Skeletal muscle cell (primary cell): ENCODE measurements at places on chromosomes 13 and 19.

DNA sequence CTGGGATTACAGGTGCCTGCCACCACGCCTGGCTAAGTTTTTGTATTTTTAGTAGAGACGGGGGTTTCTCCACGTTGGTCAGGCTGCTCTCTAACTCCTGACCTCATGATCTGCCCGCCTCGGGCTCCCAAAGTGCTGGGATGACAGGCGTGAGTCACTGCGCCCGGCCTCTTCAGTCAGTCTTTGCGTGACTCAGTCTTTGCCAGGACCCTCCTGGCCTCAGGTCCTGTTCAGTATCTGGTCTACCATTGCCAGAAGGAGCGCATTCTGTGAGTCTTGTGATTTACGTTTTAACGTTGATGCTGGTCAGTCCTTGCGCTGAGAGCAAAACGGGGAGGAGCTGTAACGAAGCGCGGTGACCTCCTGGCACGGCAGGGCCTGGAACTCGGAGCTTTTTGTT, 7.6 kb upstream of the HMG20B start:
- DNase-seq = no peak

GRCh38 chr13:48411147-48411794, 1.6 kb downstream of the LPAR6 start:
- no peak for DNase-seq

- no peak for DNase-seq
Measured at GRCh38 chr19:47161876-47162489, 31.3 kb downstream of the SAE1 start.

GRCh38 chr19:38506723-38507550, 73.4 kb downstream of the RYR1 start:
- DNase-seq = no peak

DNA sequence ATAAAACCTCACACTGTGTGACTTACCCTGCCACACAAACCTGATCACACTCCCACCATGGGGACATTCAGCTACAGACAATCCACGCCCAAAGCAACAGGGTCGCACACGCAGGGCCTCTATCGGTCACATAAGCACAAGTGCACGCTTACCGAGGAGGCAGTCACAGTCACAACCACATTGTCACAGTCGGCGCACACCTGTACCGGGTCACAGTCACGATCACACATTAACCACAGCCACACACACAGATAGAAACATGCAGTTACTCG, 579 bp downstream of the ZNF566 start:
- no peak for DNase-seq

GRCh38 chr19:58536852-58537798, 6.7 kb upstream of the TRIM28 start:
- DNase-seq = no peak

- DNase-seq = no peak
Measured at GRCh38 chr13:73138638-73139491, 80.1 kb downstream of the KLF5 start.

- peak; percentile 57 for DNase-seq
Measured at GRCh38 chr13:65461590-65461989, 1768.5 kb downstream of the PCDH9 start.

DNA sequence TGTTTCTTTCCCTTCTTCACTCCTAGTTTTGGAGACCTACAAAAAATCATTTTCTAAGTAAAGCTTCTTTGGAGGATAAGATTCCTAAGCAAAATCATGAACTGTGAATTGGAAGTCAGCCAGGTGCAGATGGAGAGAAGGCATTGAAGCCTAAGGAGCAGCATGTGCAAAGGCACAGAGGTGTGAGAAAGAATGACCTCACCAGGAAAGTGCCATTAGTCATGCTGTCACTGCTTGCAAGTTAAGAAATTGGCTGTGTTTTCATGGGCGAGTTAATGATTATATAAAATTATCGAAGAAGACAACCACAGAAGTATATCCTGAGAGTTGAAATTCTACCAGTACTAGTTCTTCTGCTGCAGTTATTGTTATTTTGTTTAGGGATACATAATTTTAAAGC, 80.3 kb upstream of the KLHL1 start:
- DNase-seq = no peak

DNA sequence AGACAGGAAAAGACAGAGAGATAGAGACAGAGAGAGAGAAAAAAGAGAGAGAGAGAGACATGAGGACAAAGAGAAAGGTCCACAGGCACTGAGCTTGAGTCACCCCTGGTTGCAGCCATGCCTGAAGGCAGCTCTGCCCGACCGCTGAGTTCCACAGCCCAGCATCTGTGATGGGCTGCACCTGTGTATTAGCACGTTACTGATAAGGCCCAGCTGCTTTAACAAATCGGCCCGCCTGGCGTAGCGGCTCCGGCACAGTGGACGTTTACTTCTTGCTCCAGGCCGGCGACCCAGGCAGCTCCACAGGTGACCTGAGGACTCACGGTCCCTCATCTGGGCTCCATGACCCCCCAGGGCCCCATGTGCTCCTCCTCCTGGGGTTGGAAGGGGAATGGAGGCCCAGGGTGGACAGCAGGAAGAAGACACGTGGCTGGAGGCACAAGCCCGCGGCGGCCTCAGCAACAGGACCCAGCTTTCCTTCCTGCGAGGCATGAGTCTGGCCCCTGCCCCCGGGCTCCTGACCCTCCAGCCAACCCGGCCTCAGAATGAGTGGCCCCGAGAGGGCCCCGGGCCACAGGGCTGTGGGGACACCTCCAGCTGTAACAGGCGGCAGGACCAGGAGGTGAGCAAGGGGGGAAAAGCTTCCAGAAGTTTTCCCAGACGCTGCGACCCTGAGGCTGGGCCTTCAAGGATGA, 3.9 kb upstream of the CSNK1G2 start:
- no peak for DNase-seq

DNA sequence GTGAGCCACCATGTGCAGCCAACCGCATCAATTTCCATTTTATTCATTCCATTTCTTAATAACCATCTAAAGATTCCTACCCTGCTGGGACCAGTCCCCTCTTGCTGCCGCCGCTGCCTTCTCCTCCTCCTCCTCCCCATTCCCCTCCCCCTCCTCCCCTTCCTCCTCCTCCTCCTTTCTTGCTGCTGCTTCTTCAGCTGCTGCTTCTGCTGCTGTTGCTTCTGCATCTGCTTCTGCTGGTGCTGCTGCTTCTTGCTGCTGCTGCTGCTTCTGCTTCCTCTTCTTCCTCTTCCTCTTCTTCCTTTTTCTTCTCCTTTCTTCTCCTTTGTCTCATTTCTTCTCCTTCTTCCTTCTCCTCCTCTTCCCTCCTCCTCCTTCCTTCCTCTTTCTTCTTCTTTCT, 20.0 kb upstream of the SPRYD7 start:
- DNase-seq = no peak

GRCh38 chr13:44306371-44307192, 67.0 kb upstream of the SERP2 start:
- peak; percentile 97 for DNase-seq

DNA sequence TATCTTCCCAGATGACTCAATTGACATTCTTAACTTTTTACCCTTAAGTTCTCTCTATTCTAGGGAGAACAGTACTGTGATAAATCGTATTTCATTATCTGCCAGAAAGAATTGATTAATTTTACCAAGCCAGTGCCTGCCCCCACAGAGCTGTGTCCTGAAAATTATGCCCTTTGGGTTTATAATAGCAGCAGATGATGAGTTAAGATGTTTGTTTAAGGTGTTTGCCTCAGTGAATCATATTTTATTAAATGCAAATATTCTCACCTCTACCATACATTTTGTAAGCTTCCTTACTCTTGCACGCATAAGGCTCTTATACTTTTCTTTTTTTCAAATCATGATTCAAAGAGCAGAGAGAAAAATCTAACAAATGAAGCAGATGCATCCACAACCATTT, 318.6 kb downstream of the DCT start:
- DNase-seq = no peak

DNA sequence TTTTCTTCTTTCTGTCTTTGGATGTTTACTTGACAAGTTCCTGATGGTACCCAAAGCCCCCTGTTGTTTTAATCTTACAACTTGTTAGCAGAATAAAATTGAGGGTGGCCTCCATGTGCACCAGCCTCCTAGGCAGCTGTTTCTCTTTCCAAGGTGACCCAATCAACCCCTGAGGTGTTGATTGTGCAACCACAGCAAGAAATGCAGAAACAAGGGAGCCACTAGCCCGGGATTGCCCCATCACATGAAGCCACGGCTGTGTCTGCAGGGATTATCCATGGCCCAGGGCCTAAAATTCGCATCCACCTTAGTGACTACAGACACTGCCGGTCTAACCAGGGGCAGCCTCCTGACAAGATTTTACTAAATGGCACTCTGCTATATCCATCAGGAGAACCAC, 14.4 kb downstream of the CEACAM4 start:
- no peak for DNase-seq

DNA sequence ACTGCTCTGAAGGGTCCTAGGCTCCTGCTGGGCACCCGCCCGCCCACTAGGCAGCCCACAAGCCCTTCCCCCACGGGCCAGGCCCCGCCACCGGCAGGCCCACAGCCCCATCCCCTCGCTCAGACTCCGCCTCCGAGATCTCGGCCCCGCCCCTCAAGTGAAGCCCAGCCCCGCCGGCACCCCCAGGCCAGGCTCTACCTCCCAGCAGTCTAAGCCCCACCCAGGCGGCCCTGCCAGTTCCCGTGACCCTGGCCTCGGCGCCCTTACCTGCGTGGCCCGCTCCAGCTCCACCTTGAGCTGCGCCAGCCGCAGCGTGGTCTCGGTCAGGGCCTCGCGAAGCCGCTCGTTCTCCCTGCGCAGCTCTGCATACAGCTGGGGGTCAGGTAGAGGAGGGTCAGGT, 16.3 kb downstream of the EPS8L1 start:
- no peak for DNase-seq

- no peak for DNase-seq
Measured at GRCh38 chr19:6059988-6060599, 50.2 kb downstream of the RFX2 start.

DNA sequence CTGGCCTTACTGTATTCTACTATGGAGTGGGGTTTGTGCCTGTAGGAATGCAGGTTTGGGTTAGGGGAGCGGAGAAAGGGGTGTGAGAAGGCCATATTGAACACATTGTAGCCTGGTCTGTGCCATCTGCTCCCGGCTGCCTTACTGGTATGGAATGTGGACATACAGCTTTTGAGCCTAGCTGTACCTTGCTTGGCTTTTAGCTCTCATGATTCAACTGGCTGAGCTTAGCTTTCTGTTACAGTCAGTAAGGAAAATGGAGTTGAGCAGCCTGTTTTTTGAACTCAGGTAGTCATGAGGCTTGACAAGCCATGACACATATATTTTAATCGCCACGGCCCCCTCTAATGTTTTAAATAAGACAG, 41.6 kb downstream of the ARHGAP35 start:
- no peak for DNase-seq

DNA sequence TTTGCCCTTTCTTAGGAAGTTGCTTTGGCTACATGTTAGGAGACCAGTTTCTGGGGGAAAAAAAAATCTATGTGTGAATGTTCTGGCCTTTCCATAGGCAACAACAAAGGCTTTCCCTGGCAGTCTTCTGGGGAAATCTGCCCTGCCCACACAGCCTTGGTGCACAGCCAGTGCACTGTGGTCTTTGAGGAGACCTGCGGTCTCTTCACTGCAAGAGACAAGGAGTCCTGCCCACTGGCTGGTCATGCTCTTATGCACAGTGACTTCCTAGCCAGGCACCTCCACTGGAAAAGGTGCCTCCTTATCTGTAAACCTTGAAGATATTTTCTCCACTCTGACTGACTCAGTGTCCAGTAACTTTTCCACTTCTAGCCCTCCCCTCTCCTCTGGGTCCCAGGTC, 155.1 kb downstream of the SUCLA2 start:
- no peak for DNase-seq

DNA sequence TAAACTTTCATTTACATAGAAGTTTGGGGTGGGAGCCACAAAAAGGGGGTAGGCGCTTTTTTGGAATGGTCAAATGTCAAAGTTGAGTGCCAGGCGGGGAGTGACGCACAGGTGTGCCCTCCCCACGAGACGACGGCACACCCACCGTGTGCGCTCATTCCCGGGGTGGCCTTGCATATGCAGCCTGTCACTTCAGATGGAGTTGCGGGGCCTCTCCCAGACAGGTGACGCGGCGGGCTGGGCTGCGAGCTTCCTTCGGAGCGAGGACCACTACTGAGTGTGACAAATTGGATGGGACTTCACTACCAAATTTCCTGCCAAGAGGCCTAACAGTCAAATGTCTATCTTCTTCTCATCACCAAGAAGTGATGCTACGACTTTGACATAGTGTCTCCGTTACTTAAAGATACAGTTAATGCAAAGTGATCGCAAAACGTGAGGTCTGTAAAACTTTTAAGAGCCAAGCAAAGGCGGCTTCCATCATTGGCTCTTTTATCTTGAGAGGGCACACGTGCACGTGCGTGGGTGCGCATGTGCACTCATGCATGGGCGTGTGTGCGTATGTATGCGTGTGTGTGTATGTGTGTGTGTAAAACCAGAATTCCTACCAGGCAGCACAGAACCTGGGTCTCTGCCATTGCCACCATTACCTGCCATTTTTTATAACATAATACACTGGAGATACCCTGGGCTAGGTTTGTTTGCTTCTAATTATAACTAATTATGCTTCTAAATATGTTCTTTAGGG, 43.1 kb downstream of the TSHZ3 start:
- no peak for DNase-seq

DNA sequence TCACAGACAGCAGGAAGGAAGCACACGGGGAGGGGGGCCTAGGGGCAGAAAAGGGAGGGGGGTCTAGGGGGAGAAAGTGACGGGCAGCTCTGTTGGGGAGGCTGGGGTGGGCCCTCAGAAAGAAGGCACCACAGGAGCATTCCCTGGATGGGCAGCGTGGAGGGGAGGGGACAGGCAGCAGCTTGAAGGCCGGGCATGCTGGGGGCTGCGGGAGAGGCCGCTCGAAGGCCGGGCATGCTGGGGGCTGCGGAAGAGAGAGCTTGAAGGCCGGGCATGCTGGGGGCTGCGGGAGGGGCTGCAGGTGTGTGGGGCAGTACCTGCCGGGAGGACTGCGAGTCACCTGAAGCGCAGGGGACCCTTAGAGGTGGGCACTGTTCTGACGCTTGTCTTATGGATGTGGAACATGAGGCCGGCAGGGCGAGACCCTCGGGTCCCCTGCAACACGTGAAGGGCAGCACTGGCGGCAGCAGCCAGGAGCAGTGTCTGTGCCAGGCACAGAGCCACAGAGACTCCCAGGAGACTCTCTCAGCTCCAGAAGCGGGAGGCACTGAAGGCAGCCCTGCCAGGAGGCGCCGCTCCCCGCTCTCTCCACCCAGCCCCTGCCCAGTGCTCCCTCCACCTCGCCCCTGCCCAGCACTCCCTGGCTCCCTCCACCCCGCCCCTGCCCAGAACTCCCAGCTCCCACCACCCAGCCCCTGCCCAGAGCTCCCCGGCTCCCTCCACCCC, 13.3 kb downstream of the ZNF787 start:
- no peak for DNase-seq

GRCh38 chr13:26816881-26817280, 56.3 kb upstream of the GPR12 start:
- DNase-seq = no peak

DNA sequence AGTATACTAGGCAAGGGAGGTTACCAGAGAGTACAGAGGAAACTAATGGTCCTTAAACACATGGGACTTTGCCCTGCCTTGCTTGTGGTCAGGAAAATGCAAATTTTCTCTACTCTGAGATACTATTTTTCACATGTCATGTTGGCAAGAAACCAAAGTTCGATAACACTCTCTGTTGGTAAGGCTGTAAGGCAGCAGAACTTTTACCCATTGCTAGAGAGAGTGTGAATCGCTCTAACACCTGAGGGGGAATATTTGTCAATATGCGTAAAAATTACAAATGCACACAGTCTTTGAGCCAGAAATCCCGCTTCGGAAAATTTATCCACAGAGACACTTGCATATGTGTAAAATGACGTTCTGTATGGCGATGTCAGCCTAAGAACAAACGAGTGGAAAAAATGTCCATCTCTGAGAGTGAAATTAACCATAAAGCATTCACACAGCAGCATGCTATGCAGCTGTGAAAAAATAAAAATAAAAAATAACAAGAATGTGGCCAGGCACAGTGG, 9.5 kb upstream of the RFX1 start:
- no peak for DNase-seq
